ENCODE measurements at places on chromosomes 13 and 19.

DNA sequence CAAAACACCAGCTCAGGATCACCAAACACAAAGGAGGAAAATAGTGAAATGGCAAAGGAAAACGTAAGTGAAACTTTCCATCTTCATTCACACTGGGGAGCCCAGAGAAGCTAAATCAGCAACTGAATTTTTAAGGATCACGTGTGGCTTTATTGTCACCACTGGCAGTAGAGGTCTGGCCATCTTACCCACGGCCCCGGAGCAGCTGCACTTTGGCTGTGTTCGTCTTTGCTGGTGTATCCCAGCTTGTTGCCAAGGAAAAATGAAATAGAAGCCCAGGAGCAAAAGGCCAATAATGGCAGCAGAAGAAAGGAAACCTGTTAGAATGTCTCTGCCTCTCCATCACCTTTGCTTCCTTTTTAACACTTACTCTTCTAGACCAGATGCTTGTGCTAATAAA, 274.7 kb downstream of the FOXO1 start:
- DNase-seq: no peak

GRCh38 chr19:5126498-5127223, 157.7 kb downstream of the KDM4B start:
- no peak for DNase-seq

DNA sequence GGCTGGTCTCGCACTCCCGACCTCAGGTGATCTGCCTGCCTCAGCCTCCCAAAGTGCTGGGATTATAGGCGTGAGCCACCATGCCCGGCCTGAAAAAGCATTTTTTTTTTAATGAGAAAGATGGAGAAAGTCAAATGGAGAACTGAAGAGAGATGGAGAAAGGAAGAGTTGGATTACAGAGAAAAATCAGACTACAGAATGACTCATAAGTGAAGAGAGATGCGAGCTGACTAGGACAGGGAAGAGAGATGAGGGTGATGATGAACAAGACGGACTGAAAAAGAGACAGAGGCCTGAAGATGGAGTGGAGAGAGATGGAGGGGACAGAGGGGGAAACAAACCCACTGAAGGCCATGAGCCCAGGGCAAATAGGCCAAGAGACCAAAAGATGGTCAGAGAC, 1.5 kb downstream of the DHX34 start:
- no peak for DNase-seq

DNA sequence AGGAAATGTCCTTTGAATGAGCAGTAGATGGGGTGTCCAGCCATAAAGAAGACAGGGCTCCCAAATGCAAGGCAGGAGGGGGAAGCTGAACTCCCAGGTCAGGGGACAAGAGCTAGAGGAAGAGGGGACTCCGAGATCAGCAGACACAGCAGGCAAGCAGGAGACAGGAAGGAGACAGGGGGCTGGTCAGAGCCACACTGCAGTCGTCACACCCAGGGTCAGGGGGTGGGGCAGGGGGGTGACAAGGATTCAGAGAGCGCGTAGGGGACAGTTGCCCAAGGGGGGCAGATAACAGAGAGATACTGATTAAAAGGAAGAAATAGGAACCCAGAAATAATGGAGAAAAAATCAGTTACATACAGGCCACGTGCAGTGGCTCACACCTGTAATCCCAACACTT, 3.2 kb downstream of the HSD17B14 start:
- DNase-seq: no peak

DNA sequence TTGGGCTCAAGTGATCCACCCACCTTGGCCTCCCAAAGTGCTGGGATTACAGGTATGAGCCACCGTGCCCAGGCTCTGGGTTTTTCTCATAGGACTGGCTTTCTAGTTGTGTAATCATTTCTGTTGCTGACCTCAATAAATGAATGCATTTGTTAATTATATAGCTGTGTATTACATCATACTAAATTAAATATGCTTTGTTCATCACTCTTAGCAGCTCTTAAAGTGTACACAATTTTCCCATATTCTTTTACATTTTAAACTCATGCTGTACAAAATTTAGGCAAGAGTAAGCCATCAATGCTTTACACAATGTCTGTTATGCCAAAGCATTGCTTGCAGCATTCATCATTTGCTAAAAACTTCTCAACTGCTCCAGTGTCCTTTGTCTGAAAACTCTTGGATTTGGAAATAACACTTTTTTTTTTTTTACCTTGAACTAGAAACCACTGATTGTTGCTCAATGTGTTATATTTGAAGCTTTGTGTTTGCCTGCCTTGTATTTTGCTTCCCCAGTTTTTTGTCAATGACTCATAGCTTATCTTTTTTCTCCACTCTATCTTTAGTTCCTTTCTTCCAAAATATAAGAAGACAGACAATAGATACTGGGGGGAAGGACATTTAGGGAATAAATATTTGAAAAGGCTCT, 31.4 kb downstream of the CCDC122 start:
- no peak for DNase-seq

DNA sequence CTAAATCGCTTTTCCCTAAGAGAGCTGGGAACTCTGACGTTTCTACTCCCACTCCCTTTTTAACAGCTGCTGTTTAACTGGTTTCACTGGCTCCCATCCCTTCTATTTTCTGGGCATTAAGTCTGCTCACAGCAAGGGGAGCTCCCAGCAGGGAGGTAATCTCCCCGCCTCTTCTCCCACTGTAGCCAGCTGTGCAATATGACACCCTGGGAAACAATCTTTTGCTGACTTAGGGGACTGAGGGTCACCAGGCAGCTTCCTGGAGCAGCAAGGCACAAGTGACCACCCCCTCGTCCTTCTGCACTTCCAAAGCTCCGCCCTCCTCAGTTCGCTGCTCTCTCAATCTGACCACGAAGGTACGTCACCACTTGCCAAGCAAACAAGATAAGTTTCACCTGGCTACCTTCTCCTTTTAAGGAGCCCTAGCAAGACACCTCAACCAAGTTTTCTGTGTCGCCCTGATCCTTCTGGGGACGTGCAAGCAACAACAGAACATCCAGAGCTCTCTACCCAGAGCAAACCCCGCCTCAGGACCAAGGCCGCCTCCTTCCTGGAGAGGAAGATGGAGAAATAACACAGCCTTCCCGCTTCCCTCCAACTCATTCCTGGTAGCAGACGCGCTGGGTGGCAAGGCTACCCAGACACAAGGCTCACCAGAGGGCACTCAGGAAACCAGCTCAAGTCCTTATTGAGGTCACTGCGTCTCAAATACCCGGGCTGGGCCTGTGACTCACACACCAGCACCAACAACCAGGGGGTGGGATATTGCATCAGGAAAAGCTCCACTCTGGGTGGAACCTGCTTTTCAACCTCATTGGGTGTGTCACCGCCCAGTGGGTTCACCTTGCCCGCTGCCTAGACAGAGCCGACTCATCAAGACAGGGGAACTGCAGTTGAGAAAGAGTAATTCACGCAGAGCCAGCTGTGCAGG, 92.4 kb downstream of the STK24 start:
- peak; percentile 24 for DNase-seq

GRCh38 chr13:92429231-92429630, 797.4 kb upstream of the GPC6 start:
- no peak for DNase-seq

GRCh38 chr13:21671620-21672286, 880 bp downstream of the FGF9 start:
- no peak for DNase-seq

DNA sequence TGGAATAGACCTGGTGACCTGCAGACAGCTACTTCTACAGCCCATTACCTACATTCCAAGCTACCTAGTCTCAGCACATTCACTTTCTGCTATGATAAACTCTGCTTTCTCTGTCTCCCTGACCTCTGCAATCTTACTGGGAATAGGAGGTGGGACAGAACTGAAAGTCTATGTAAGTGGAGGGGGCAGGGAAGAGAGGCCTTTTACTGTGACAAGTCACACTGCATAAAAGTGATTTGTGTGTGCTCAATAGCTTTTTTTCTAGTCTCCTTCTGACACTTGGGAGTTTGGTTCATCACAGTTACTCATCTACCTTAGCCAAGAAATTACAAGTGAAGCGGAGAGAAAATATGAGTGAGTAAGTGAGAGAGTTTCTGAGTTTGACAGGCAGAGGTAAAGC, 322.4 kb downstream of the OLFM4 start:
- no peak for DNase-seq

- DNase-seq: no peak
Observed at GRCh38 chr13:55887561-55887960, 1253.2 kb upstream of the PRR20A start.

DNA sequence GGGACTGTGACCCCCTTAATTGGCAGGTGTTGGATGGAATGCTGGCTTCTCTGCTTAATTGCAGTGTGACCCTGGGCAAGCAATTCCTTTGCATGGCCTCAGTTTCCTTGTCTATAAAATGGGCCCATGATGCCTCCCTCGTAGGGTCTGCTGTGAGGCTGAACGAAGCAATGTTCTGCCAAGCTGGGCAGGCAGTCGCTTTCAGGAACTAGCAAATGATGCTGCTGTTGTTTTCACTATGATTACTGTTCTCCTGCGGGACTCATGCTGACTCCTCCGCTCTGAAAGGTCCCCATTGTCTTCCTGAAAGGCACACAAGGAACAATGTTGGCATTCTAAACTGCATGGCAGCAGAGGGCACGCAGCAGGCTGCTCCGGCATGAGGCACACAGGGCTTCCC, 6.8 kb downstream of the BICRA start:
- no peak for DNase-seq

DNA sequence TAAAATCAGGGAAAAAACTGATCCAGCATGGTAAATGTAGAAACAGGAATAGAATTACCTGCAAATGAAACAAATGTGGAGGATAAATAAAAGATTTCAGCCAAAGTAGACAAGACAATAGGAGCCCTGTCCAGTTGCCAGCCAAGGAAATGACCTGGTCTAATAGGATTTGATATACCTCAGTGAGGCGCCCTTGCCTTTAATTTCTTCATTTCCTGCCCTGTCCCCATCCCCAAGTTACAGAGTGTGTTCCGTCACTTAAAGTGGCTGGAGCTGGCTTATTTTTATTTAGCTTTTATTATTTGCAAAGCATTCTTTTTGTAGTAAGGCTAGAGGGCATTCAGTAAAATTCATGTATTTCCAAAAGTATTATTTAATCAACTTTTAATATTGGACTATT, 1022.0 kb downstream of the EFNB2 start:
- DNase-seq: no peak

- no peak for DNase-seq
Observed at GRCh38 chr19:53541971-53542370, 4.0 kb downstream of the ZNF331 start.

- no peak for DNase-seq
Observed at GRCh38 chr19:46872967-46873366, 12.2 kb downstream of the ARHGAP35 start.

DNA sequence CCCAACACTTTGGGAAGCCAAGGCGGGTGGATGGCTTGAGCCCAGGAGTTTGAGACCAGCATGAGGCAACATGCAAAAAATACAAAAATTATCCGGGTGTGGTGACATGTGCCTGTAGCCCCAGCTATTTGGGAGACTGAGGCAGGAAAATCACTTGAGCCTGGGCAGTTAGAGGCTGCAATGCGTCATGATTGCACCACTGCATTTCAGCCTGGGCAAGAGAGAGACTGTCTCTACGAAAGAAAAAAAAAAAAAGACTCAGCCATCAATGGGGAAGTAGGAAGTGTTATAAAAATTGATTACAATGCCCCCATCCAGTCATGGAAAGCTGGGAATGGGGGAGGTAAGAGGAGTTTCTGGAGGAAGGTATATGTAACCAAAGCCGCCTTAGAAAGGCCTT, 5.4 kb downstream of the TYK2 start:
- no peak for DNase-seq

GRCh38 chr19:30969591-30969990, 379.6 kb downstream of the TSHZ3 start:
- no peak for DNase-seq

DNA sequence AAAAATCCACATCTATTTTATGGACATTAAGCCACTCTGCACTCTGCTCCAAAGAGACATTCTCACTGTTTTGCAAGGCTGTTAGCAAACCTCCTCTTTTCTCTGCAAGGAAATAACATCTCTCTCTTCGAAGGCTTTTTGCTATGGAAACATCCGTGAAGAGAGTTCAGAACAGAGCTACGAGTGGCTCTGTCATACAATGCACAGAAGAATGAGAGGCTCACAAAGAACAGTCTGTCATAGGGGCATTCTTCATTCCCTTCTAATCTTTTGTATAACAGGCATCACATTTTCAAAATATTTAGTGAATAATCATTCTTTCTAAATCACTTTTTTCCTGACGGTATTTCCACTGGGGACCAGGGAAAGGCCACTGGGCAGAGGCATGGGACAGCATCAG, 346.1 kb downstream of the IRS2 start:
- no peak for DNase-seq

GRCh38 chr13:59823486-59823885, 340.2 kb downstream of the DIAPH3 start:
- DNase-seq: no peak

GRCh38 chr19:30375553-30376031, 3.4 kb downstream of the ZNF536 start:
- DNase-seq: no peak

DNA sequence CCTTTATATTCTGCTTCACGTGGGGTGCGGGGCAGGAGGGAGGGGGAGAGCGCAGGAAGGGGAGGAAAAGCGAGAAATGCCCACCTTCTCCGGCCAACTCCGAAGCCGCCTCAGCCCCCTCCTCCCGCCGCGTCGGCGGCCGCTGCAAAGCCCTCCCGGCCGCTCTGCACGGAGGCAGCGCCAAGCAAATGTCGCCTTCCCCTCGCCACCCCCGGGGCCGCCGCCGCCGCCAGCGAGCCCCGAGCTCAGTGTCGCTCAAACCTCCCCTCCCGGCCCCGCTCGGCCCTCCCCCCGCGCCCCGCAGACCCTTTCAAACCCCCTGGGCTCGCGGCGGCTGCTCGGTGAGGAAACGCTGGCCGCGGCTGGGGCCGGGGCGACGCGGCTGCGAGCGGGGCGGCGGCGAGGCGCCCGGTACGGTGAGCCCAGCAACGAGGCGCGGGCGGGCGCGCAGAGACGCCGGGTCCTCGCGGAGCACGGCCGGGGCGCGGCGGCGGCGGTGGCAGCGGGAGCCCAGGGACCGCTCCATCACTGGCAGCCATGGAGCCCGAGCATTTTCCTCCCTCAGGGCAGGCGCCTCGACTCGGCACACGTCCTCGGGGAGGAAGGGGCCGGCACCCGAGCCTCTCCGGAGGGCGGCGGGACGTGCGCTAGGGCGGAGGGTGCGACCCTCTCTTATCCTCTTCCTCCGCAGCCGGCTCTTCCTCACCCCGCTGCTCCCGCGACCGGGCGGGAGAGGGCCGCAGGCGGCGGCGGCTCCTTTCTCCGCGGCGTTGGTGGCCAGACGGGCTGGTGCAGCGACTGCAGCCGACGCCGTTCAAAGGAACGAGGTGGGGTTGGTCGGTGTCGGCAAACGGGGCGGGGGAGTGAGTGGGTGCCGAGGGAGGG, 463 bp upstream of the TSC22D1 start:
- peak; percentile 16 for DNase-seq

Data from stimulated activated CD8-positive, alpha-beta memory T cell treated with anti-CD3 and anti-CD28 coated beads, Interleukin-7, amount 100 ng/mL, for 1 hour (primary cell).